ENCODE measurements at places on chromosomes 11 and 22.

DNA sequence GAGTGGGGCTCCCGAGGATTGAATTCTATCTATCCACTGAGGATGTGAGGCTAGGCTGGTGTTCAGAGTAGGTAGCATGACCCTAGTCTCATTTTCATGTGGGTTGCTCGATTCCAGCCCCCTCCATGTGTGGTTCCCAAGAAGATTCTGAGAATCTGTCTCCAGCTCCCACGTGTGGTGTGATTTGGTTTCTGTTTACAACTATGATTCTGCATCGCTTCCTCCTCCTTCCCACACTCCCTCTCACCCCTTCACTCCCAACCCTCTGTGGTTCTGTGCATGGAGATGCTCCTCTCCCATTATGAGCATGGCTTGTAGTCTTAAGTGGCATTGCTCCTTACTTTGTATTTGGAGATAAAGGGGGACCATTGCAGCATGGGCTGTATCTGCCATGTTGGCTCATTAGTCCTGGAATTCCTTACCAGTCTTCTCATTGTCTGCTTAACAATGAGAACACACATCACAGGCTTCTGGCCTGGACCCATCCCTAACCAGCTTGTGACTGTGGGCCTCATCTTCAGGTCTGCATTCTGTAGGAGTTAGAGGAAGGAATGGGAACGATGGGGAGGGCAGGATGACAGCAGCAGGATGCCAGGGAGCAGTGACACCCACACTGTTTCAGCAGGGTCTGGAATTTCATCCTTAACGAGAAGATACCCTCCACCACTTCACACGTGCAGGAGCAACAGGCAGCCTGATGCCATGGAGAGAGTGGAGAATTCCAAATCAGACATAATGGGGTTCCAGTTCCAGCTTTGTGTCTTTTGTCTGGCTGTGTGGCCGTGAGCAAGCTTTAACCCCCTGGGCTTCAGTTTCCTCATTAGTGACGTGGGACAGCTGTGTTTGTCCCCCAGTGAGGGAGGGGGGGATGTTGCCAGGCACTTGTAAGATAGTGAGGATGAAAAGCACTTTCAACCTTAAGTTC is 86.0 kb downstream of the CCDC81 start:
- no peak for DNase-seq

DNA sequence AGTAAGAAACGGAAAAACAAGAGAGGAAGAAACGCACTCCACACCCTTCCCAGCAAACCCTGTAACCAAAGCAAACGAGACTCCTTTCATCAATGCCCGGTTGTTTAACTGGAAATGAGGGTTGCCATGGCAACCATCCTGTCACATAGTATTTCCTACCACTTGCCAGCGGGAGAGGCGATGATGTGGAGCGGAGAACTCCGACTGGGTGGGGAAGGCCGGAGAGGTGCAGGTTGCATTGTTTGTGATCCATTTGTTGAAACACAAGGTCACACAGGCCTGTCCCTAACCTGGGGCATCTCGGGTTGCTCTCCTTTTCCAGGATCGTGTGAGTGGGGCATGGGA is 609.9 kb downstream of the BUD13 start:
- DNase-seq, result no peak

DNA sequence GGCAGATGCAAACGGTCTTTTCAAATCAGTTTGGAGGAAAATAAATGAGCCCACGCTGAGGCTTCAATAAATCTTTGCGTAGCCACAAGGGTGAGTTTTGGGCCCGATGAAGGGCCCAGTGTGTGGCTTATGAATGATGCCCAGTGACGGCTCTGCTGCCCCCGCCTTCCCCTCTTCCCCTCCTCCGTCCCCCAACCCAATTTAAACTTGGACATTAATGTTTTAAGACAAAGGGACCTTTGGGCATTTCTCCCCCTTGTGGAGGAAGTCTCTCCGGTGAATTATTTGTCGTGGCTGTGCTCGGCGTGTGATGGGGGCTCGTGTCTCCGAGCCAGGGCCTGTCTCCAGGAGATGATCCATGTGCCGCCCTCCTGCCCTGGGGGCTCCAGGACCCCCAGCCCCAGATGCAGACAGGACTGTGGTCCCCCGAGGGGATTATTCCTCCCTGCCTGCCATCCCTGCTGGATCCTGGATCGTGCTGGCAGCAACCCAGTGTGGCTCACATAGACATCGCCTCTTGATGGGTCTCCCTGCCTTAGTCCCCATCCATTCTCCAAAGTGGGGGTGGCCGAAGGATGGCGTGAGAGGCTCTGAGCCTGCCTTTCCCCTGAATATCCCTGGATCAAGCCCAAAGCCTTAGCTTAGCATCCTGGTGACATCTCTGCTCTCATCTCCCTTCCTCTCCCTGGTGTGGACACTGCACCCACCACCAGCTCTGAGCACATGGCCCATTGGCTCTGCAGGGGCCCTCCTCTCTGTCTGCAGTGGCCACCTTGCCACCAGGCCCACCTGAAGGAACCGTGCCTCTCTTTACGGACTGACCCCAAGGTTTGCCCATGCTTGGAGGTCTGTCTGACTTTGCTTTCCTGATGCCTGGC is 56.4 kb downstream of the SMIM38 start:
- no peak for DNase-seq

DNA sequence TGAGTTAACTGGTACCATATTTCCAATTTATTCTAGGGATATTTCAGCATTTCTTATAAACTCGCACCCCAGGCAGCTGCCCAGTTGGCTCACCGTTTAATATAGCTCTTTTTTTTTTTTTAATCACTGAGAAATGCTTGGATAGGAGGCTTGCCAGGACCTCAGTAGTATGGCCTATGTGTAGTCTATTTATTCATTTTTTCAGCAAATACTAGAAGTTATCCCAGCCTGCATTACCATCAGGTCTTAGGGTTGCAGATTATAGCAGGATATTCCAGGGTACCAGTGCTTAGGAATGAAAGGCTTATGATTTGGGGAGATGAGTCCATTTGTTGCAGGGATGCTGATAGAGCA is 26.6 kb downstream of the PARVA start:
- DNase-seq, result no peak

DNA sequence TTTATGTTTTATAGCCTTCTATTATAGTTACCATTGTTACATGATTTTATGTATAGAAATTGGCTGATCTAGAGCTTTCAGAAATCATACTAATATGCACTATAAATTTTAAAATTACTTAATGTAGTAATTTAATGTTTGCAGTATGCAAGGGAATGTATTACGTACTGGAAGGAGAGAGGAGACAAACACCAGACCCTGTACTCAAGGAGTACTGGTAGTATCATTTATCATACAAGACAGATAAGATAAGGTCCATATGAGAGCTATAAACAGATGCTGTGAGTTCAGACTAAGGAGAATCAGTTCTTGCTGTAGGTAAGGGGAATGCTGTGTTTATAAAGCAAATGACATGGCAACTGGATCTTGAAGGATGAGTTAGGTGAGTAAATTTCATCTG is 765 bp downstream of the BCO2 start:
- DNase-seq, result no peak

DNA sequence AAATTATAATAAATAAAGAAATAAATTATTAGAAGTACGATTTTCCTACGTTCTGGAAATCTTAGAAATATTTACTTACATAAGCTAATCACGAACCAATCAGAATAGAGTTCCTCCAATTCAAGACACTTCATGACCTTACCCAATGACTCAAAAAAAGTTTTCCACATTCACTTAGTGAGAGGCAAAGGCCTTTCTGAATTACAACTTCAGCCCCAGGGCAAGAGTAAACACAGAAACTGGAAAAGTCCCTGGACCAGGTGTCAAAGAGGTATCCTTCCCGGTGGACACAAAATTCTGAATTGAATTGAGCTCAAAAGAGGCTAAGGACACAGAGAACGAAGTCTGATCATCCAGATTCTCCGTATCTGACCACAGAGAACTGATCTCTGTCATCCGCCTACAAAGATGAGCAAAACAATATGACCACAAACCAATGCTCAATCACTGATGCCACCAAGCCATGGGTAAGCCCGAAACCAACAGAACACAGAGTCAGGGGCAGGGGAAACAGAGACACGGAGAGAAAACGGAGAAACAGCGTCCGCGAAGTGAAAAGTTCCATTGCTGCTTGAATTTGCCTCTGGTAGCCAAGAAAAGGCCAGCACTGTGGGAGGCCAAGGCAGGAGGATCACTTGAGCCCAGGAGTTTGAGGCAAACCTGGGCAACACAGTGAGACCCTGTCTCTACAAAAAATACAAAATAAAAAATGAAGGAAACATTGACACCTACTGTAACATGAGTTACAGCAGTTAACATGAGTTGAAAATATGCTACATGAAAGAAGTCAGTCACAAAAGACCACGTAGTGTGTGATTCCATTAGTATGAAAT is 6.8 kb downstream of the BID start:
- DNase-seq, result no peak

- DNase-seq, result no peak
Observed at GRCh38 chr11:2270322-2271076, at the start of gene ASCL2. Gene ASCL2, minus strand, starts transcription at chr11:2270588. Its CDS starts 256 bp downstream, at chr11:2270332.

- DNase-seq, result no peak
Observed at GRCh38 chr11:109739379-109739778, 317.4 kb downstream of the C11orf87 start.

DNA sequence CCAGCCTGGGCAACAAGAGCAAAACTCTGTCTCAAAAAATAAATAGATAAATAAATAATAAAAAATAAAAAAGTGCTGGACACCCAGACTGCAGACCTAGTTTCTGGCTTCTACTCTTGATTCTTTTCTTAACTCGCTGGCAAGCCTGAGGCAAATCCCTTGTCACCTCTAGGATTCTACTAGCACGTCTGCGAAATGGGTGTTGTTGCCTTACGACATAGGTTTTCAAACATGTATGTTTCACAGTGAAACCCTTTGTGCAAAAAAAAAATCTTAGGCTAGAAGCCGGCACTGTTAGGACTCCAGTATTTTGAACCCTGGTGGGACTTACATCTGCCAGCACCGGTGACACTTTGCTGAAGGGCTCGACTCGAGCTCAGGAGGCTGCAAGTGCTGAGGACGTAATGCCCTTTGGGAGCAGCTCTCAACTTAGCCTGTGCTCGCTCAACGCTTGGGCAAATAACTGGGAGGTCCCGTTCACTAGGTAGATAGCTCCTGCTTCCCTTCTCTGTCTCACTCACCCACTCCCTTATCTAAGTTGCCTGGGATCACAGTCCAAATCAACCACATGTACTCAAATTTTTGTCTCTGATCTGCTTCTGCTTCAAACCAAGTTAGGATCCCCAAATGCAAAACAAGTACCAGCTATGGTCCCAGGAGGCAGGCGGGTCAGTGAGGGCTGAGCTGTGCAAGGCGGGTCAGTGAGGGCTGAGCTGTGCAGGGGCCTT is 34.7 kb upstream of the MYH9 start:
- no peak for DNase-seq

- no peak for DNase-seq
Observed at GRCh38 chr22:36331912-36332622, 55.7 kb downstream of the MYH9 start.

- no peak for DNase-seq
Observed at GRCh38 chr11:94773842-94774241, 5.7 kb downstream of the AMOTL1 start.

GRCh38 chr22:30743257-30744020 is 48.8 kb downstream of the OSBP2 start:
- no peak for DNase-seq

GRCh38 chr22:38861927-38862326 is 10.1 kb downstream of the CBX6 start:
- DNase-seq, result no peak

DNA sequence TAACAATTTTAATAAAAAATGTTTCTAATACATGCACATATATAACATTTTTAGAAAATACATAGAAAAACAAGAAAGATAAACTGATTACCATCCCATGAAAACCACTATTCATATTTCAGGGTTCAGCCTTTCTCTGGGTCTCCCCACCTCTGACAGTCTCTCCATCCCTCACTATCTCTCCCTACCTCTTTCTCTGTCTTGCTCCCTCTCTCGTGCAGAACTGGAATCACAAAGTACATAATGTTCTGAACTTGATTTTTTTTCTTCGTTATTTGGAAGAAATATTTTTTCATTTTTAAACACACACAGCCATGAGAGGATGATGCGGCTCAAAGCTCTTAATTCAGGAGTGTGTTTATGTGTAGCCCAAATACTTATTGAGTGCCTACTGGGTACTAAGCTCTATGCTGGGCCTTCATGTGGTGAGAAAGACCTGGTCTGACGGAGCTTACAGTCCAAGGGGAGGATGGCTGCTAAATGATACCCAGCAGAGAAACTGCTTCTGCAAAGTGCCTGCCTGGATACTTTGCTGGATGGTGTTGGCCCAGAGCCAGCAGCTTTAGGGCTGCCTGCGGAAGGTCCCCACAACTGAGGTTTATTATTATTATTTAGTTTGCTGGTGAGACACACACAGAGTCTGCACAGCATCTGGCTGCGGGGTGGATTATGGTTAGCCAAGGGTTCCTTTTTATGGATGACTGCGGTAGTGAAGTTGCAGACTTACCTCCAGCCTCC is 42.6 kb downstream of the SC5D start:
- no peak for DNase-seq

DNA sequence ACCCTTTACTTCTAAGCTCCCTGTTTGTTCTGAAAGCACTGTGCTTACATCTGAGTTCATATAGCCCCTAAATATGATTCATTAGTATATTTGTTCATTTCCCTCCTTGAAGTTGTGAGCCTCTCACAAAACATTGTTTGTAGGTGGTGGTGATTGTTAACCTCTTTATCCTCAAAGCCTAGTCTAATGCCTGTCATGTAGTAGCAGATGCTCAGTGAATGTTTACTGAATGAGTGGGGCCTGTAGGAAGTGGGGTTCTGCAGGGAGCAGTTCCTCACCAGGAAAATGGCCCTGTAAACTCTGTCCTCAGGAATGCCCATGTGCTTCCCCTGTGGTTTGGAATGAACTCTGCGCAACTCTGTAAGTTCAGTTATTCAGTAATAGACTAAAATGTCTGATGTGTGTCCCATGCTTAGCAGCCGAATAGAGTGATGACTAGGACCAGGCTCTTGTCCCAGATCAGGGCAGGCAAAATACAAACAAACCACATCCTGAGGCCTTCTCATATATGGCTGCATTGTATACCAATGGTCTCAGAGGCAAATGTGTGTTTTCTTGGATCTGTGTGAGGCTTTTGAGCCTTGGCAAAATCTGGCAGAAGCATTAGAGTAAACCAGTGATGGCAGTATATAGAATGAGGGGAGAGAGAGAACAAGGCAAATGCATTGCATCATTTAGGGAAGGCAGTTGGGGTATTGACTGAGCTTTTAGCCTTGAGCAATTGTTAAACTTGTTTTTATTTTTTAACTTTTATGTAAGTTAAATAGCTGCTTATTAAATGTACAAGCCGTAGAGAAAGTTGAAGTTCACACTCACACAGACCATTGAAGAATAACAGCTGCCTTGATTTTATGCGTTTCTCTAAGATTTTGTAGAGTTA is 91.4 kb upstream of the BIRC3 start:
- no peak for DNase-seq

- DNase-seq, result no peak
Observed at GRCh38 chr11:8691601-8692000, 9.0 kb downstream of the RPL27A start.

- DNase-seq, result no peak
Observed at GRCh38 chr11:76564364-76564763, 106.2 kb downstream of the LRRC32 start.
